ENCODE measurements at places on chromosomes 1 and 21.

- DNase-seq, result peak; percentile 8
Observed at GRCh38 chr1:161068306-161069234, 1.1 kb downstream of the ARHGAP30 start.

DNA sequence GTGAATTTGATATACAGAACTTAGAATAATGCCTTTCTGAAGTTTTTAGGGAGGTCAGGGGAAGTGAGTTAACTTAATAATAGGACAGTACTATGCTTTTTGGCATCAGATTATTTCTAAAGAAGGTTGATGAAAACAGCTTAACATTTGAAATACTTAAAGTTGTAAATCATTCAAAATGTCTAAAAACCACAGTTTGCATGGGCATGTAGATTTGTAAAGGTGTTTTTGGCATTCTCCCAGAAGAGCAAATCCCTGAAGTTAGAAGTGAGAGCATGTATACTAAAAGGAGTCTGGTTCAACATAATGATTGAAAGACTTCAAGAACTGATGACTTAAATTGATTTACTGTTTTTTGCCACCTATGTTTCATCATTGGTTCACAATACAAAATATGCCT is 6.7 kb downstream of the DR1 start:
- DNase-seq, result no peak

- DNase-seq, result no peak
Observed at GRCh38 chr1:199279872-199280645, 641.2 kb downstream of the PTPRC start.

- no peak for DNase-seq
Observed at GRCh38 chr1:168089326-168089978, 47.3 kb downstream of the GPR161 start.

GRCh38 chr1:71831646-71832045 is 450.7 kb downstream of the NEGR1 start:
- DNase-seq, result no peak

GRCh38 chr1:15106608-15107007 is 46.9 kb upstream of the TMEM51 start:
- DNase-seq, result no peak
